ENCODE measurements at places on chromosomes 1 and 21.
A peak's percentile ranks its signal among the peaks of the same experiment; 100 is the strongest.

GRCh38 chr1:17795836-17796645 is 40.9 kb downstream of the ACTL8 start:
- H3K27ac ChIP-seq = no peak overlapping the region
- peaks cover 13% of the 10 kb centered on the region for H3K27me3 ChIP-seq
- H3K4me1 ChIP-seq = no peaks in the 10 kb centered on the region
- DNase-seq = no peak

DNA sequence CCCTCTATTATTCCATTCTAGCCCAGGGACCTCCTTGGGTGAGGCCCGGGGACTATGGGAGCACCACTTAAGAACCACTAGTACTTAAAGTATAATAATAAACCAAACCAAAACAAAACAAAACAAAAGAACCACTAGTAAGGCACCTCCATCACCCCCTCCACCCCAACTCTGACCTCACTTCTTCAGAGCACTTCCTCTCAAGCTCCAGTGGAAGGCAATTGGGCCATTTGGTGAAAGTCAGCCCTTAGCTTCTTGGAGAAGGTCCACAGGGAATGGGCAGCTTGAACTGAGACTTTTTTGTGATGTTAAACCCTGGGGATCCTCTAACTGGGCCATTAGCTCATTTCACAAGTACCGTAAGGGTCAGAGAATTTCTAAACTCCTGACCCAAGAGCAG is 237.3 kb downstream of the RHOU start:
- H3K27me3 ChIP-seq = no peaks in the 10 kb centered on the region
- no peak for DNase-seq
- no peaks in the 10 kb centered on the region for H3K4me1 ChIP-seq

GRCh38 chr1:36301220-36301619 is 4.9 kb upstream of the SH3D21 start:
- no peak overlapping the region for H3K4me3 ChIP-seq
- no peak for DNase-seq
- H3K27ac ChIP-seq = no peak overlapping the region
- H3K4me1 ChIP-seq = peaks cover 8% of the 10 kb centered on the region
- peaks cover 87% of the 10 kb centered on the region for H3K36me3 ChIP-seq

DNA sequence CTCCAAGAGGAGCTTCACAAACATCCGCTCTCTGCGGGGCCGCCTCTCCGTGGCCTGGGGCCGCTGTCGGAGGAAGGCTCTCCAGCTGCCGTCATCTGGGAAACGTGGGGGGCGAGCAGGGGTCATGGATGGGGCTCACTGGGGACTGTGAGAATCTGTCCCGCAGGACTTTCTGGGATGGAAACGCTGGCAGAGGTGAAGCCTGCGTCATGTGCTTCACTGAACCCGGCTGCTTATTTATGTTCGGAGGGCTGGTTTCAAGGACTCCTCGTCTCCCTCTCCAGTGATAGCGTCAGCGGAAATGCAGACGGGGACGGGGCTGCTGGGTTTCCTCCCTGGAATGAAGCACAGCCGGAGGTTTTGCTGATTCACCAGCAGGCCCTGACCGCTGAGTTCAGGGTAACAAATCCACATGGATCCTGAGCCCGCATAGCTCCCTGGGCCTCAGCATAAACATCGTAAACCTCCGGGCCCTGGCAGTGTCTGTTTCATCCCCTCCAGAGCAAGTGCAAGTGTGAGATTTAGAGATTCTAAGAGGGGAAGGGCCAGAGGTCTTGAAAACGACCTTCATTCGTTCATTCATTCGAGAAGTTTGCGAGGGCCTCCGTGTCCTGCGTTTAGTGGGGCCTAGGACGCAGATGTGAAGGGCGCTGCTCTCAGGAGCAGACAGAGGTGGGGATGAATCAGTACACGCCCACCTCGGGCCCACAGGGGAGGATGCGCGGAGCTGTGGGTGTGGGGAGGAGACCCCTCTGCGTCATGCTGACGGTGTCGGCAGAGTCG is 7.0 kb upstream of the POFUT2 start:
- peak overlapping the region; percentile 94 for H3K27ac ChIP-seq
- no peaks in the 10 kb centered on the region for H3K27me3 ChIP-seq
- peaks cover 11% of the 10 kb centered on the region for H3K36me3 ChIP-seq
- H3K4me1 ChIP-seq = peaks cover 40% of the 10 kb centered on the region

DNA sequence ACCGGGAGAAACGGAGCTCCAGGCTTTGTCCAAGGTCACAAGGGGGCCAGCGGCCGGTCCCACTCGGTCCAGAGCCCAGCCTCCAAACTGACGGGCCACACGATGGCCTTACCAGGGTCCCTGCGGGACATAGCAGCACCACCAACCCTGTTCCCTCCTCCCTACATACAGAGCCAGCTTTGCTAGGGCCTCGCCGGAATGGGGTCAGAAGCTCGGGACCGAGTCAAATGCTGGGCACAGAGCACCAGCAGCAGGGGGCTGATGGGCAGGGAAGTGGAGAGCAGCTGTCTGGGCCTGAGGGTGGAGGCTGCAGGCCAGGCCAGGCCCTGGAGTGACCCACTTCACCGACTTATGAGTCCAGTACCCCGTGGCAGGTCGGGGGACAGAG is 14.9 kb upstream of the TTC39A start:
- H3K4me1 ChIP-seq = peaks cover 8% of the 10 kb centered on the region
- peaks cover 40% of the 10 kb centered on the region for H3K27me3 ChIP-seq
- no peaks in the 10 kb centered on the region for H3K36me3 ChIP-seq
- no peak overlapping the region for H3K27ac ChIP-seq
- H3K4me3 ChIP-seq = no peak overlapping the region

- no peak for DNase-seq
- no peak overlapping the region for H3K27ac ChIP-seq
- peaks cover 8% of the 10 kb centered on the region for H3K4me1 ChIP-seq
- peaks cover 80% of the 10 kb centered on the region for H3K36me3 ChIP-seq
Observed at GRCh38 chr1:22913421-22914141, 59.1 kb downstream of the LACTBL1 start.

DNA sequence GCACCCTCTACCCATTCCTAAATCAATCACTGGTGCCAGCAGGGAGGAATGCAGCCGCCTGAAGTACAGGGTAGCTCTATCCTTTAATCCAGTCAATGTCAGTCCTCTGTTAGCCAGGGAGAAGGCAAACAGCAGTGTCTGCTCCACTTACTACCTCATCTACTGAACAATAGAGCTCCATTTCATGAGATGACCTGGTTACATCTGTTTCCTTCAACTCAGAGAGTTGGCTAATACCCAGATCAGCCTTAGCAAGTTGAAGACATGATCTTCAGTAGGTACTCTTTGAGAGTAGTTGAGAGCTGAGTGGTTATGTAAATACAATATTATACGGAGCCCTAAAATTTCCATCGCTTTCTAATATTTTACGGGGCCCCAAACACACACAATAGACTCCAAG is 46.1 kb upstream of the CD34 start:
- no peak overlapping the region for H3K4me3 ChIP-seq
- H3K4me1 ChIP-seq = peaks cover 9% of the 10 kb centered on the region
- DNase-seq = no peak
- H3K27me3 ChIP-seq = peaks cover 21% of the 10 kb centered on the region
- no peaks in the 10 kb centered on the region for H3K36me3 ChIP-seq
- H3K27ac ChIP-seq = no peak overlapping the region

GRCh38 chr1:220928725-220929300 is 49.6 kb downstream of the HLX start:
- H3K27ac ChIP-seq = no peak overlapping the region
- DNase-seq = no peak
- no peaks in the 10 kb centered on the region for H3K4me1 ChIP-seq
- no peaks in the 10 kb centered on the region for H3K27me3 ChIP-seq

DNA sequence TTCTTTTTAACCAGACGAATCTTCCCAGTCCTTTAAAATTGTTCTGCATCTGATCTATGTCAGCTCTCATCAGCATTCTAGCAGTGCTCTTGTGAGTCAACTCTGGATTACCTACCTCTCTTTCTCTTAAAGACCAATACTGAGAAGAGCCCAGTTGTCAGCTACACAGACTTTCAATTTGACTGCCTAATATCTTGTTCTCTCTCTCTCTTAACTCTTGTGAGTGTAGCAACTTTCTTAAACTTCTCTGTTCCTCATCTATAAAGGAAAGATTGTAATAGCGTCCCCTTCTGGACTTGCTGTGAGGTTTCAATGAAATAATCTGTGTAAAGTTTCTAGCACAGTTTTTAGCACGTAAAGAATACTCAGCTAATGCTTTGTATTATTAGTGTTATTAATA is 499.3 kb upstream of the ADAMTS5 start:
- no peaks in the 10 kb centered on the region for H3K36me3 ChIP-seq
- H3K4me3 ChIP-seq = no peak overlapping the region
- DNase-seq = no peak
- no peaks in the 10 kb centered on the region for H3K27me3 ChIP-seq
- H3K27ac ChIP-seq = no peak overlapping the region

DNA sequence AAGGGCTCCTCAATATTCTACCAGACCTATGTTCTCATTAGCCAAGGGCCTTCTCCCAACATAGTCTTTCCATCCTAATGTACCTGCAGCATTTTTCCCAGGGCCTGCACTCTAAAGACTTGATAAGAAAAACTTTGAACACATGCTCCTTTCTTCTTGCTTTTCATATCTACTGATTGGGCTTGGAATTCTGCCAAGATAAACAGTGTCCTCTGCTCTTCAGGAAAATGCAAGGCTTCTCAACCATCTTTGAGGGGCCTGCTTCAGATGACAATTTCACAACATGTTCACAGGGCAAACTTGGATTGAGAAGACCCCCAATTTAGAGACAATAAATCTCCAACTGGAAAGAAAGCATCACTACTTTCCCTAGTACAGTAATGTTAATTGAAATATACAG is 25.8 kb upstream of the PPT1 start:
- DNase-seq = no peak
- H3K27ac ChIP-seq = no peak overlapping the region
- no peaks in the 10 kb centered on the region for H3K36me3 ChIP-seq

- no peak overlapping the region for H3K4me3 ChIP-seq
- DNase-seq = no peak
- H3K4me1 ChIP-seq = no peaks in the 10 kb centered on the region
- H3K27ac ChIP-seq = no peak overlapping the region
- H3K36me3 ChIP-seq = peaks cover 4% of the 10 kb centered on the region
Observed at GRCh38 chr1:202329891-202330290, 11.8 kb downstream of the UBE2T start.

- no peaks in the 10 kb centered on the region for H3K36me3 ChIP-seq
- H3K4me3 ChIP-seq = peak overlapping the region; percentile 46
- peak; percentile 77 for DNase-seq
- peaks cover 5% of the 10 kb centered on the region for H3K4me1 ChIP-seq
- H3K27me3 ChIP-seq = no peaks in the 10 kb centered on the region
Observed at GRCh38 chr1:231053493-231054162, 13.6 kb upstream of the FAM89A start.

GRCh38 chr21:45304945-45305344 is 17.2 kb upstream of the POFUT2 start:
- peaks cover 61% of the 10 kb centered on the region for H3K4me1 ChIP-seq
- DNase-seq = no peak
- no peak overlapping the region for H3K4me3 ChIP-seq
- H3K27ac ChIP-seq = no peak overlapping the region
- H3K36me3 ChIP-seq = peaks cover 6% of the 10 kb centered on the region

GRCh38 chr21:29571949-29572348 is 273.2 kb downstream of the BACH1 start:
- DNase-seq = no peak
- H3K4me1 ChIP-seq = no peaks in the 10 kb centered on the region
- H3K36me3 ChIP-seq = no peaks in the 10 kb centered on the region
- H3K4me3 ChIP-seq = no peak overlapping the region
- no peak overlapping the region for H3K27ac ChIP-seq

DNA sequence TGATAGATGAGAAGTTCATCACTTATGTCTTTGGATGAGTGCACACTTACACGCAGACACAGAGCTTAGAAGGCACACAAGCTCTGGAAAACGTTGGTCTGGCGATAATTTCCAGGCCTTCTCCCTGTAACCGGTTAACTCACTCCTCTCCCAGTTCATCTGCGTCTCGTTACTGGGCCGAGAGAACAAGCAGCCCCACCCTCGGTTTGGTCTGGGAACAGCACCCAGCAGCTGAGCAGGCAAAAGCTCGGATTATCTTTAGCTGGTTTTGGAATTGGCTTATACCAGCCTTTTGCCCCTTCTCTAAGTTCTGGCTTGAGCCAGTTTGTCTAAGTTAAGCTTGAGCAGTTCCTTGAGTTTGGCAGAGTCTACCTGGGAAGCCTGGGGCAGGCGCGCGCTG is 27.3 kb upstream of the COL6A1 start:
- peaks cover 4% of the 10 kb centered on the region for H3K27me3 ChIP-seq
- no peaks in the 10 kb centered on the region for H3K36me3 ChIP-seq
- DNase-seq = peak; percentile 36

GRCh38 chr1:210828996-210829596 is 304.9 kb downstream of the KCNH1 start:
- no peaks in the 10 kb centered on the region for H3K27me3 ChIP-seq
- H3K27ac ChIP-seq = no peak overlapping the region
- DNase-seq = no peak
- H3K4me1 ChIP-seq = no peaks in the 10 kb centered on the region
- no peak overlapping the region for H3K4me3 ChIP-seq
- no peaks in the 10 kb centered on the region for H3K36me3 ChIP-seq

Data from mesenchymal stem cell (in vitro differentiated cells and primary cell).